ENCODE measurements at places on chromosomes 13 and 19. TPM values are rescaled to one million over a fixed set of nuclear protein-coding genes. Genes with fewer than 3 reads are reported as not detected.

The KIR2DL4 gene
- not detected for total RNA-seq

The TBCB gene
- total RNA-seq, result 132 TPM

The GPR4 gene
- 7.7 TPM for total RNA-seq

The TIMM29 gene
- total RNA-seq, result 35.5 TPM

The ANKLE1 gene
- not detected for total RNA-seq

The SLC1A6 gene
- not detected for total RNA-seq

The ATP4B gene
- not detected for total RNA-seq

DNA sequence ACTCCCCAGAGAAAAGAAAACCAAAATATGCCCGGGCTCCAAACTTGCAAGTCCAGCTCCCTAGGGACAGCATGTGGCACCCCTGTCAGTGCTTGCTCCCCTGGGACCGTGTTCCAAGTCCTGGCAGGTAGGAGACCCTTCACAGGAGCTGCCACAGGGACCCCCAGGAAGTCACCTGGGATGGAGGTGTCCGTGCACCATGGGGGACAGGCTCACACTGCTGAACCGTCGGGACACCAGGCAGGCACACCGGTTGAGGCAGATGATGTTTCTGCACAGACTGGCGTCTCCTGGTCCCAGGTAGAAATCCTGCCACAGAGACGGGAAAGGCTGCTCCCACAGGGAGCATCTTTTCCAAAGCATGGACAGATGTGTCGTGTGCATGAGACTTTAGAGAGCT lies 11.7 kb upstream of the PROZ start:
- H3K36me3 ChIP-seq, result no peaks in the 10 kb centered on the region
- no peak for DNase-seq
- H3K4me1 ChIP-seq, result no peaks in the 10 kb centered on the region
- no peak overlapping the region for H3K4me3 ChIP-seq
- no peaks in the 10 kb centered on the region for H3K27me3 ChIP-seq

DNA sequence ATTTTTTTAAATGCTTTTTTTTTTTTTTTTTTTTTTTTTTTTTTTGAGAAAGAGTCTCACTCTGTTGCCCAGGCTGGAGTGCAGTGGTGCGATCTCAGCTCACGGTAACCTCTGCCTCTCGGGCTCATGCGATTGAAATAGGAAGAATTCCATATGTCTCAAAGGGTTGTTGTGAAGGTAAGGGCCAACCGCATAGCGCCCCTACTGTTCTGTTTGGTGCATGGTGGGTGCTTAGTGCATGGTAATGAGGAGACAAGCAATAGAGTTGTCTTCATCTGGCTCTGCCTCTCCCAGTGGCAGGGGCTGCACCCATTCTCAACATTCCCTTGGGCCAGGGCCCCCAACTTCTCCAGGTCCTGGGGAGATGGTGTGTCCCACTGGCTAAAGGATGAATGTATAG lies 68.7 kb downstream of the RASL11A start:
- no peaks in the 10 kb centered on the region for H3K36me3 ChIP-seq
- no peak overlapping the region for H3K27ac ChIP-seq
- H3K27me3 ChIP-seq, result no peaks in the 10 kb centered on the region
- no peak for DNase-seq
- no peaks in the 10 kb centered on the region for H3K4me1 ChIP-seq

DNA sequence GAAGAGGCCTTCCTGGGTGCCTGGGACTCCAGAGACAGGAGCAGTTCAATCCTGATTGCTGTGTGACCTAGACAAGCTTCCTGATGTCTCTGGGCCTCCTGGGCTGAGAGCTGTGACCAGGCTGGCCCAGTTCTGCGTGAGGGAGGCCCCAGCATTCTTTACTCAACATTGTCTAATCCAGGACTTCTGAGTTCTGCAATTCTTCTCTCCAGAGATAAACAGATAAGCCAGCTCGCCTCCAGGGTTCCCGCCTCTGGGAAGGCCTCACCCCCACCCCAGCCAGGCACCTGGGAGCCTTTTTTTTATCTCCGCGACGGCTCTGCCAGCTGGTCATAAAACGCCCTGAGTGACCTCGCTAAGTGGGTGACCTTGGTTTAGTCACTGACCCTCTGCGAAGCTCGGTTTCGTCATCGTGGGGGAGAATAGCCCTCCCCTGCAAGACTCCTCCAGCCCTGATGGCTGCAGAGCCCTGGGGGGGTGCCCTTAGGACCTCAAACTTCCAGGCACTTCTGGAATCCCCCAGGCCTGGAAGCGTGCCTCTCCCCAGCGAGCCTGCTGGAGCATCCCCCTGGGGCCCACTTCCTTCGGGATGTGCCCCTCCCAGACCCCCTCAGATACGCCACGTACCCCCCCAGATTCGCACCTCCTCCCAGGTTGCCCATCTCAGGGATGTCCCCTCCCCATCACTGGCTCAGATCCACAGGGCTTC lies 1.9 kb downstream of the SULT2B1 start:
- peaks cover 5% of the 10 kb centered on the region for H3K4me1 ChIP-seq
- no peaks in the 10 kb centered on the region for H3K27me3 ChIP-seq
- DNase-seq, result peak; percentile 50
- no peak overlapping the region for H3K4me3 ChIP-seq

- DNase-seq, result peak; percentile 83
- no peaks in the 10 kb centered on the region for H3K4me1 ChIP-seq
- H3K27me3 ChIP-seq, result no peaks in the 10 kb centered on the region
- H3K27ac ChIP-seq, result peak overlapping the region; percentile 39
Measured at GRCh38 chr19:39031368-39032062, 834 bp downstream of the FBXO27 start.

- no peak for DNase-seq
- no peak overlapping the region for H3K27ac ChIP-seq
- peaks cover 11% of the 10 kb centered on the region for H3K4me1 ChIP-seq
- H3K36me3 ChIP-seq, result no peaks in the 10 kb centered on the region
- no peaks in the 10 kb centered on the region for H3K27me3 ChIP-seq
Measured at GRCh38 chr19:45094137-45094536, 1.2 kb downstream of the PPP1R37 start.

DNA sequence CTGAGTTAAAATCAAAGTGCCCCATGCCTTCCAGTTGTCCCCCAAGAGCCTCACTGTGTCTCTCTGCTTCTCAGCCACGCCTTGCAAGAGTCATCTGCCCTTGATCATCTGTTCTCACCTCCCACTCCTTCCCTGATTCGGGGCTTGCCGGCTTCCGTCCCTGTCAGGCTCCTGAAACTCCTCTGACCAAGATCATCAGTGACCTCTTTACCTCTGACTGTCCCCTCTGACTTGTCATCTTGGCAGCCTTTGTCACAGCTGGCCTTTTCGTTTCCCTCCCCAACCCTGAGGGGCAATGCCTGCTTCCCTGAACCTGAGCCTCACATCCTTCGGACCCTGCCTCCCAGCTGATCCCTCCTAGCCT lies 66.3 kb downstream of the MAP4K1 start:
- no peaks in the 10 kb centered on the region for H3K27me3 ChIP-seq
- no peak overlapping the region for H3K4me3 ChIP-seq
- H3K4me1 ChIP-seq, result no peaks in the 10 kb centered on the region
- H3K27ac ChIP-seq, result no peak overlapping the region

DNA sequence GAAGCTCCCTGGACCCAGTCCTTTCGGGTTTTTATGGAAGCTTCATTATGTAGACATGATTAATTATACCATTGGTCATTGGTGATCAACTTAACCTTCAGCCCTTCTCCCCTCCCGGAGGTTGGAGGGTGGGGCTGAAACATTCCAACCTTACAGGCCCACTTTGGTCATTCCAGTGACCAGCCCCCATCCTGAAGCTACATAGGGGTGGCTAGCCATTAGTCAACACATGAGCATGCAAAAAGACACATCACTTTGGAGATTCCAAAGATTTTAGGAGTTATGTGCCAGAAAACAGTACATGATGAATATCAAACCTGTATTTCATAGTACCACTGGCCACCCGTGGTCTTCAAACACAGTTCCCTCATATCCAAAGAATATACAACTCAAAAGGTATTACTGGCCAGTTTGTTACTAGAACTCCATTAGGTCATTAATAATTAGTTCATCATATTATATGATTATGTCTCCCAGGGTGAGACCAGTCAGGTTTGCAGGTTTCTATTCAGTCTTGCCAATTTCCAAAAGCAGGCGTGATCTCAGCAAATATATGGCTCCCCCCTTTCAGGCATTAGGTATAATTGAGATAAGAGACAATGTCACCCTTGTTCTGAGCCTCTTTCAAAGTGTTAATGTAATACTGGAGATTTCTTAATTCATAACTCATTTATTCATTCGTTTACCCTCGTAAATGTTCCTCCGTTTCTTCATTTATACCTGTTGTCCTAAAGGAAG lies 11.1 kb downstream of the PPP5C start:
- no peaks in the 10 kb centered on the region for H3K4me1 ChIP-seq
- DNase-seq, result no peak
- H3K4me3 ChIP-seq, result no peak overlapping the region
- no peak overlapping the region for H3K27ac ChIP-seq
- H3K36me3 ChIP-seq, result no peaks in the 10 kb centered on the region

Data from uterus (tissue), 4 donors.